ENCODE measurements at places on chromosomes 3 and 15.
A peak's percentile ranks its signal among the peaks of the same experiment; 100 is the strongest.

DNA sequence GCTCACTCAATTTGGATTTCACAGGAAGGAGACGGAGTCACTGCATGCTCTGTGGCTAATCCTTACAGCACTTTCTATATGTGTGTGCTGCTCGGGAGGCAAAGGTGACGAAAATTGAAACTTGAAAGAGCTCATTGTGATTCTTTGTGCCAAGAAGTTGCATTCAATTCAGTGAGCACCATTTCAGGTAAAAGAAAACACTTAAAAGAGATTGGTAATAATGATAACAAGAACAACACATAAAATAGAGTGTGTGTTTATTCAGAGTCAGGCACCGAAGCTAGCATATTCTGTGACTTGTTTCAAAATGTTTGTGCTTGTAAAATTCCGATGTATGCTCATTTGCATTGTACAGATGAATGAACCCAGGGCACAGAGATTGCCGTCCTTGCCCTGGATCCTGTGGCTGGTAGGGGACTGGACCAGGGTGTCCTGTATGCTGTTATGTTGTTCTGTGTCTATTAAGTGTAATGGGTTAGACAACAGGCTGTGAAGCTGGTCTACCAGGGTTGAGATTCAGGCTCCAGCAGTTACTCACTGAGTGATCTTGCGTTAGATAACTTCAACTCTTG lies 193.3 kb upstream of the PROK2 start:
- DNase-seq = no peak

DNA sequence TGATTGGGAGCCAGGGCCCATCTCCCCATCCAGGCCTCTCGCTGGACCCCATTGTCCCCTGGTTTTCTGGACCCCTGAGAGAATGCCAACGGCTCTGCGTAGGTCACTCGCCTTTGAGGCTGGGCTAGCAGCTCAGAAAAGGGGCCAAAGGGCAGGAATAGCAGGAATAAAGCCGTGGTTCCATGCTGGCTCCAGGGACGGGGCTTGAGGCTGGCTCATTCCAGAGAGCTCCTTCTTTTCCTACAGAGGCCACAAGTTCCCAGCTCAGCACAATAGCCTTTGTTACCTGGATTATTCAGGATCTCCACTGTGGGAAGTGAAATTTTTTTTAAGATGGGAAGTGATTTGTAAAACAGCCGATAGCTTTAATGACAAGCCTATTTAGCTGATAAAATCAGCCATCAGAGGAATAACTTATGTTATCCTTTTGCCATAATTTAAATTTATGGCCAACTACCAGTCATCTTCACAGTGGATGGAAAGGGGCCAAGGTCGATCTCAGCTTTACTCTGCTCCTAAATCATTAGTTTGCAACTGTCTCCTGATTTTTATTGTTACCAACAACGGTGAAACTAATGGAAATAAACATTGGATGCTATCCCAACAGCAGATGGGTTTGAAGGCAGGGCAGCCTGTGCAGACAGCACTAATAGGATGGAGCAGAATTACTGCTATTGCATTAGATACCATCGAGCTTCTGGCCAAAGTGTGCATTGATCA lies 124.3 kb downstream of the TMEM266 start:
- DNase-seq = no peak

- DNase-seq = peak; percentile 18
Observed at GRCh38 chr3:195240939-195241338, 30.0 kb downstream of the XXYLT1 start.

GRCh38 chr3:156311930-156312329 lies 191.6 kb downstream of the KCNAB1 start:
- no peak for DNase-seq

DNA sequence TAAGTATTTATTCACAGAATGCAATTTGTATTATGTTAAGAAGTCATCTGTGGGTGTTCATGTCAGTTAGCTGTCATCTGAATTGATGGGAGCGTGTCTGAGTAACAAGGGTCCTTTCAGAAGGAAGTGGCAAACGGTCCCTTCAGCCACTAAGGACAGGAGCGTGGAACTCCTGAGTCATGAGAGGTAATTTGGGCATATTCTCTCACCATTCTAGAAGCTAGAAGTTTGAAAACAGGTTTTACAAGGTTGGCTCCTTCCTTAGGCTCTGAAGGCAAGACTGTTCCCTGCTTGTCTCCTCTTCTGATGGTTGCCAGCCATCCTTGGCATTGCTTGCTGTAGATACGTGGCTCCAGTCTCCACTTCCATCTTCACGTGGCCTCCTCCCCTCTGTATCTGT lies 19.7 kb downstream of the ABHD2 start:
- no peak for DNase-seq

DNA sequence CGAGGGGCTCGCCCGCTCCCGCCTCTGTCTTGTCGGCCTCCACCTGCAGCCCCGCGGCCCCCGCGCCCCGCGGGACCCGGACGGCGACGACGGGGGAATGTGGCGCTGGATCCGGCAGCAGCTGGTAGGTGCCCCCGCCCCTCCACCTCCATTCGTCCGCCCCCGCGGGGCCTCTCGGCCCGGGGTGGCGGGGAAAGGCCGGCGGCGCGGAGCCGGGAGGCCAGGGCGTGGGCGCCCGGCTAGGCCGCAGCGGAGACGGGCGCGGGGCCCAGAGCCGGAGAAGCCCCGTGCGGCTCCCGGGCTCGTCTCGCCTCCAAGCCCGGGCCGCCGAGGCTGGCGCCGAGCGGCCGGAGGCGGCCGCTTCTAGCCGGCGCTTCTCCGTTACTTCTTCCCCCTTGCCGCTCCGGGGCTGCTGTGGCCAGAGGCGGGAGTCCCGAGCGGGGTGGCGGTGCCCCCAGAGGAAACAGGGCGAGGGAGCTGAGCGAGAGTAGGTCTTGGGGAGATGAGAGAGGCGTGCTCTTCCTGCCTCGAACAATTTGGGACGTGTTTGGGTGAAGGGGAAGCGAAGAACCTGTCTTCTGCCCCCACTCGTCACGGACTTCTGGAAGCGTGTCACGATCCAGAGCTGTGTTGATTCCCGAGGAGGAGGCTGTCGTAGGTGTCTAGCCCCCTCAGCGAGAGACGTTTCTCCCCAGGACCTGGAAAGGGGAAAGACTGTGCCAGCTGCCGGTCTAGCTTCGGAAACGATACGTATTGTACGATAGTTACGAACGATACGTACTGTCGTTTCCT lies 555 bp downstream of the ATP11B start:
- DNase-seq = no peak

DNA sequence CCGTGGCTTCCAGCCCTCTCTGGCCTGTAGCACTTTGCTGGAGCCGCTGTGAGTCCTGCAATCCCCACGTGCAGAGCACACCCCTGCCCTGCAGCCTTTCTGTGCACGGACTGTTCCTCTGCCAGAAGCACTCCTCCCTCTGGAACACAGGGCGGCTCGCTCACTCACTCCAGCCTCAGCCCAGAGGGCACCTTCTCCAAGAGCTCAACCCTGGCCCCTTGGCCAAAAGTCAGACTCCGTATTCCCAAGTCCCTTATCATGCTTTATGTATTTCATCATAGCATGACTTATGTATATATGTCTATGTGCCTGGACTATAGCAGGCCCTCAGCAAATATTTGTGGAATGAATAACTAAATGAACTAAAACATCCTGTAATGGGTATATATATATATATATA lies 63.2 kb downstream of the ASB7 start:
- no peak for DNase-seq
